ENCODE measurements at places on chromosomes 3 and 15. TPM values are rescaled to one million over a fixed set of nuclear protein-coding genes. Genes with fewer than 3 reads are reported as not detected.

GRCh38 chr3:172707967-172708366 lies 2.9 kb downstream of the NCEH1 start:
- H3K4me3 ChIP-seq: no peak overlapping the region
- H3K27me3 ChIP-seq: no peaks in the 10 kb centered on the region
- H3K4me1 ChIP-seq: peaks cover 36% of the 10 kb centered on the region
- no peak for DNase-seq

Gene ERICH6
- not detected for total RNA-seq

GRCh38 chr3:94117729-94118128 lies 54.9 kb downstream of the NSUN3 start:
- H3K4me1 ChIP-seq: no peaks in the 10 kb centered on the region
- H3K27ac ChIP-seq: no peak overlapping the region
- H3K4me3 ChIP-seq: no peak overlapping the region

DNA sequence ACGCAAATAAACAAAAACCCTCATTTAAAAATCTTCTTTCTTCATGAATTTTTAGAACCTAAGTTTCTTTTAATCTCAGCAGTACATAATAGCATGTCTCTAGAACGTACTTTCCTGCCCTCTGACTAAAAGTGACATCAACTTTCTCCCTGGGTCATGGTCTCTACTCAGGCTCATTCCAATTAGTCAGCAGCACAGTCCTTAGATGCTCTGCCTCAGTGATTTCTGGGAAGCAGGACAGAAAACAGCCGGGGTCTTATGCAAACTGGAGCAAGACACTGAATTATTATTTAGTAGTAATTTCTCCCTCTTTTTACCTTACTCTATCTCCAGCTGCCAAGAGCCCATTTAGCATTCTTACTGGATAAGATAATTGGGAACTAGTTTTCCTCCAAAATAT lies 365.2 kb downstream of the TUSC7 start:
- H3K27ac ChIP-seq: no peak overlapping the region
- no peaks in the 10 kb centered on the region for H3K27me3 ChIP-seq
- H3K4me3 ChIP-seq: no peak overlapping the region
- H3K4me1 ChIP-seq: no peaks in the 10 kb centered on the region
- no peak for DNase-seq

Data from right atrium auricular region (tissue), 2 donors.